ENCODE measurements at places on chromosomes 5 and 9.

GRCh38 chr5:168706655-168707069 lies 127.5 kb upstream of the PANK3 start:
- DNase-seq = no peak

DNA sequence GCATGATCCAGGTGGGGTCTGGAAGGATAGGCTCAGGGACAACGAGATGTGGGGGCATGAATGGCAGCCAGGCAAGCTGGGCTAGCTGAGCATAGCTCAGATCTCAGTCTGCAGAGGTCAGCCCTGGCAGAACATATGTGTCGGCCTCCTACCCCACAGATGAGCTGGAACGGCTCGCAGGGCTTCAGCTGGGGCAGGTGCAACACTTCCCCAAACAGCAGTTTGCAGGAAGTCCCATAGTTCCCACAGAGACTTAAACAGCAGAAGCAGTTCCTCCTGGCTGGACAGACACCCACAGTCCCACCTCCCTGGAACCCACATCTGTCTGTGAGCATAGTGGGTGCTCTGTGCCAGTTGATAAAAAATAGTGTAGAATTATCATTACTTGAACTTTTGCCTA lies 404.6 kb downstream of the GADD45G start:
- no peak for DNase-seq

DNA sequence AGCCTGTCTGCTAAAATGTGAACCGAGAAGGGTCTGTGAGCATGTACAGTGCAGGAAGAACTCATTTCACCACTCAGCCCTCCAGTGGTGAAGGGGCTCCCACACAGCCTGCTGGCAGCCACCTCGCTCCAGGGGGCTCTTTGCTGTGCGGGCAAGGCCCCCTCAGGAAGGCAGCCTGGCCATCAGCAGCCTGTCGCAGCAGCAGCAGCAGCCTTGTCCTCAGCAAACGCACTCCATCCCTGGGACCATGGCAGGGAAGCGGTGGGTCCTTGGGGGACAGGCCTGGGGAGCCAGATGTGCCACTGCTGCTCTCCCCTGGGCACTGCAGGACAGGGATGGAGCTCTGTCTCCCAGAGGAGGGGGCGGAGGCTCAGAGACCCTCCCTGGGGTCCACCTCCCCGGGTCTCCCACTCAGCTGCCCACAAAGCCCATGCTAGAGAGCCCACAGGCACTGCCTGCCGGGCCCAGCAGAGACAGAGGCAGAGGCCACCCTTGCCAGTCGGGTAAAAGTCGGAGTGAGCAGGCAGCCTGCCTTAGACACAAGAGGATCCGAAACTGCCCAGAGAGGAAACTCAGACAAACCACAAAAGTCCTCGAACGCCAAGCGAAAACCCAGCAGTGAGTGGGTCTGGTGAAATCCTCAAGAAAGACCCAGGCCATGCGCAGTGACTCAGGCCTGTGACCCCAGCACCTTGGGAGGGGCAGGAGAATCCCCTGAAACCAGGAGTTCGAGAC lies 8.0 kb downstream of the BRD3 start:
- DNase-seq = no peak

DNA sequence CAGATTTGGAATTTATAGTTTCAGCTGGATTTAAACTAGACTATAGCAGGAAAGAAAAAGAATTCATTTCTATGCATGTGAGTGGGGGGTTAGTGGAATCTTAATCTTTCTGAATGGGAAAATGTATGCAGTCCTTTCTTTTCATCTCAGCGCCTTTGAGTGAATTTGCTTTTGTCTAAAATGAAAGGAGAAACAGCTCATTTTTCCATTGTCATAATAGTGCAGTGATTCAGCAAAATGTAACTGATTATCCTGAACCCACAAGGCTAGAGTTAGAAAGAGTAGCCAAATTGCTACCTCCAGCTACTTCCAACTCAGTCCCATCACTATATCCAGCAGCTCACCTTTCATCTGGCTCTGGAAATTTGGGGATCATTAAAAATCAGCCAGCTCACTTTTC lies 134.4 kb downstream of the ADAMTSL1 start:
- DNase-seq = no peak

GRCh38 chr5:143649937-143650621 lies 161.9 kb upstream of the HMHB1 start:
- no peak for DNase-seq

DNA sequence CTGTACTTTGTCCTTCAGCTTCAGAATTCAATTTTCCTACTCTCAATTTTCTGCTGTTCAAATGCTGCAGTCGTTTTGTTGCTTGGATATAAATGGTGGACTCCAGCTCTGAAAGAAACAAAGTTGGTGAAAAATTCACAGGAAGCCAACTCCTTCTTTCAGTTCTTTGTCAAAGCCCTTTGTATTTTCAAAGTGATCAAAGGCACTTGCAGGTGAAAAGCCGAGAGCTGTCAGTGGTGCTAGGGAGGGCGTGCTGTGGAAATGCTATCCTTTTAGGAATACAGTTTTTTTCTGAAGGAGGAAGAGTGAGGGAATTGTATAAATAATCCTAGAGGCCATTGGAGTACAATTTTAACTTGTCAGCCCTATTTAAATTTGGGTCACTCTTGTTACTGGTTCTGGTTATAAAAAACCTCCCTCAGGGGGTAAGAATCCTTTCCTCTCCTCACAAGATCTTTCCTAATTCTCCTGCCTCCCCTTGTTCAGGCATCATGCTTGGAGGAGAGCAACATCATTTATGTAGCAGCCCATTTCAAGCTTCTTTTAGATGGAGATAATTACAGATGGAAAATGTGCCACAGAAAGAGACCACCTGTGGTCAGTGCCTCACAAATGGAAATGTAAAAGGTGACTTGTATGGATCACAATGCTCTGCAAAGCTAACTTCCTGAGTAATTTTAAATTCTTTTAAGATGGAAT lies 62.5 kb upstream of the GHR start:
- no peak for DNase-seq

- DNase-seq = no peak
Observed at GRCh38 chr9:2787065-2787464, 56.8 kb downstream of the PUM3 start.

DNA sequence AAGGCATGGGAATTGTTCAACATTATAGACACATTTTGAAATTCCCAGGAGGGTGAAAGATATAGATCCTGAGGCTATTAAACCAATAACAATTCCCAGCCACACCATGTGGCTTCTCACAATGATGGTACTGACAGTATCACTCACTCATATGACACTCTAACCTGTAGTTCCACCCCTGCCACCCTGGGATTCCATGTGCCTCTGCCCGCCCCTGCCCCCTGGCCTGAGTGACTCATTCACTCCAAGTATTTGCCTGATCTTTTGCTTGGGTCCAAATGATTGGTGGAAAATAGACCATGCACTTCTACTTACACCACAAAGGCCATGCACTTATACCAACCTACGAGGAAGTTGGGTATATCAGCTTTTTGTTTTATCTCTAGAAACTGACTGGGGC lies 305.2 kb upstream of the DAB2 start:
- DNase-seq = no peak

GRCh38 chr5:19058216-19058615 lies 929.8 kb downstream of the CDH18 start:
- DNase-seq = no peak

GRCh38 chr5:34923694-34924461 lies 5.5 kb upstream of the DNAJC21 start:
- DNase-seq = no peak

GRCh38 chr9:87479801-87480201 lies 17.9 kb upstream of the DAPK1 start:
- DNase-seq = no peak

DNA sequence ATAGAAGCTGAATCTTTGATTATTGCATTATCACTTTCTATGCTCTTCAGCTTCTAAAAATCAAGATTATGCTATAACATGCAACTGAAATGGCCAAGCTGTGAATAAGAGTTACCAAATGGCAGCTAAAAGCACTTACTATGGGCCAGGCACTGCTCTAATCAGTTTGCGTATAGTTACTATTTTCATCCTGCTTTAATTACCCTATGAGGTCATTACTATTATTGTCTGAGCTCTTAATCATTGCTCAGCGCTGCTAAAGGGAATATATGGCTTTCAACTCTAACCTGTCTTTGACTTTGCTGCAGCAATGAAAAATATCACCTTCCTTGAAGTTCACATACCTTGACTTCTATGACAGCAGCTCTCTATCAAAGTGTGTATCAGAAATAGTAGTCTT lies 210.8 kb downstream of the TRPM3 start:
- DNase-seq = no peak

GRCh38 chr5:74186356-74187315 lies 453.9 kb downstream of the ENC1 start:
- DNase-seq = no peak

DNA sequence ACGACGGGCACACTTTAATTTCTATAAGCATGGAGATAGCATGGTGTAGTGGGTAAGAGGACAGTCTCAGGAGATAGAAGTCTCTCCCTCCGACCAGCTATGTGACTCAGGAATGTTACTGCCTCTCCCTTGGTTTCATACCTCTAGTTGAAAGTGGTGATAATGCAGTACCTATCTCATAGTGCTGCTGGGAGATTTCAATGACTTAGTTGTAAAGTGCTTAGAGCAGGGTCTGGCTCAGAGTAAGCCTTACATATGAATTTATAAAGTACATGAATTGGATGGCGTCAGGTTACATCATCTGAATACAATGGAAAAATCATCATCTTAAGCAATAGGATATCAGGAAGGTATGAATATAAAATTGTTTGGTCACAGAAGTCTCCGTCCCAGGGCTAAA lies 952.8 kb upstream of the EDIL3 start:
- no peak for DNase-seq

DNA sequence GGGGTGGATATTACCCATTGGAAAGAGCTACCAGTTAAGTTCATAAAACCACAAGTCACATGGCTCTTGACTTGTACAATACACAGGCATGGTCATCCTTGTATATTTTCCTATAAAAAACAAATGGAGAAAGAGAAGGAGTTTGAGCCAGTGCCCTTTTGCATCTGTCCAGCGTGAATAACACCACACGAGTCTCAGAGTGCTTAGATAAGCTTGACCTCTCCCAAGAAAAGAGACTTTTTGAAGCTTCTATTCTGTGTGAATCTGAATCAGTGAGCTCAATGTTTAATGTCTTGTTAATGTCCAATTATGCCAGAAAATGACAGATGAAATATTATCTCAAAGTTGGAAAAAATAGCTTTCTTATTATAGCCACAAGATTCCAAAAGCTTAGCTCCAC lies 30.9 kb upstream of the LPAR1 start:
- no peak for DNase-seq
